Prostate gland (tissue), 2 donors: ENCODE measurements at places on chromosomes 7 and 10.

- DNase-seq, result no peak
These were observed 43.6 kb downstream of the MINDY4 start for GRCh38 chr7:30814700-30815387.

- peak; percentile 74 for DNase-seq
These were observed 118.2 kb downstream of the CDK6 start for GRCh38 chr7:92717993-92718716.

- DNase-seq, result no peak
These were observed 179.6 kb upstream of the TCERG1L start for GRCh38 chr10:131490991-131491594.

DNA sequence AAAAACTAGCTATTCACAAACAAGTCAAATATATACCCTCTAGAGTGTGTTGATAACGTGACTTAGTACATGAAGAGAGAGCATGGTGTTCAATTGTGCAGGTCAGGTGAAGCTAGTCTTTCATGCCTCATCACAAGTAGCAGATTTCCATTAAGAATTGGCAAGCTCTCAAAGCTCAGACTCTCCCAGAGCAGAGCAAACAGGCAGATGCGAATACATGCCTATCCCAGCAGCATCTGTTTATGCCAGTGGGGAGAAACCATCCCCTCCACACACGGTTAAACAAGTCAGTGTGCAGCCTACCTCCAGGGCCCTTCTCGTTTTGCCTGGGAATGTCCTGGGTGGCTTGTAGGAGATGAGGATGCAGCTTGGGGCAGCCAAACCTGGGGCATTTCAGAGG lies 532.5 kb upstream of the C7orf33 start:
- DNase-seq, result no peak

DNA sequence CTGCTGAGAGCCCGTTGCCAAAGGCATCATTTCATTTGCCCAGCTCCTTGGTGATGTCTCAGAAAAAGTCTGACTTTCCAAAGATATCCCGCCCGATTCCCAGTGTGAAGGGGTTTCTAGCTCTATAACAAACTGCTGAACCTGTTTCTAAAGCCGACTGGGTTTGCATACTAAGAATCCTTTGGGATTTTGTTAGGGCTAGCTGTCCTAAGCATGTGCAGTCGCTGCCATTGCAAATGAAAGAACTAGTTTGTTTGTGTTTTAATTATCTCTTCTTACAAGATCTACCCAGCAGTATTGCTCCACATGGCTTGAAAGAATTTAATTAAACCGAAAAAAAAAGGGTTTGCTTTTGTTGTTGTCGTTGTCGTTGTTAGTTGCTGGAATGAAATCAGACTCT lies 476.6 kb downstream of the GATA3 start:
- no peak for DNase-seq

- no peak for DNase-seq
These were observed 56.3 kb downstream of the ARID5B start for GRCh38 chr10:61957806-61958205.

DNA sequence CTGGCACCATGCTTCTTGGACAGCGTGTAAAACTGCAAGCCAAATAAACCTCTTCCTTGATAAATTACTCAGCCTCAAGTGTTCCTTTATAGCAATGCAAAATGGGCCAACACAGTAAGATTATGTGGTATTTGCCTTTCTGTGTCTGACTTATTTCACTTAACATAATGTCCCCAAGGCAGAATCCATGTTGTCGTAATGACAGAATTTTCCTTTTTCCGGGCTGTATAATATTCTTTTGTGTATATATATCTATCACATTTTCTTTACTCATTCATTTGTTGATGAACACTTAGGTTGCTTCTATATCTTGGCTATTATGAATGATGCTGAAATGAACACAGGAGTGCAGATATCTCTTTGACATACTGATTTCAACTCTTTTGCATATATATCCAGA lies 209.1 kb upstream of the PTER start:
- no peak for DNase-seq

- no peak for DNase-seq
These were observed 3.7 kb upstream of the CDHR1 start for GRCh38 chr10:84190621-84191020.

GRCh38 chr7:23685731-23686130 lies 5.7 kb downstream of the FAM221A start:
- DNase-seq, result no peak

- DNase-seq, result no peak
These were observed 8.9 kb downstream of the PNLIP start for GRCh38 chr10:116554628-116555027.

DNA sequence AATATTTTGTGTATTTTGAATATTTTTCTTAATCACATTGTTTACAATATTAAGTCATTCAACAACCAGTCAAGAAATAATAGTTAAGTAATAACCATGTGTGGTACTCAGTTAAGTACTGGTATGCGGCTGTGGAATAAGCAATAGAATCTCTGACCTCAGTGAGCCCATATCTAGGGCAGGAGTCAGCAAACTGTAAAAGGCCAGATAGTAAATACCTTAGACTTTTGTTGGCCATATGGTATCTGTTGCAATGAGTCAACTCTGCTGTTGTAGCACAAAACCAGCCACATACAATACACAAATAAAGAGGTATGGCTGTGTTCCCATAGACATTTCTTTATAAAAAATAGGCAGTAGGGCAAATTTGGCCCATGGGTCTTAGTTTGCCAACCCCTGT lies 311.6 kb upstream of the SEMA3A start:
- DNase-seq, result no peak

- DNase-seq, result peak; percentile 54
These were observed 181.6 kb downstream of the EVX1 start for GRCh38 chr7:27424231-27424630.

DNA sequence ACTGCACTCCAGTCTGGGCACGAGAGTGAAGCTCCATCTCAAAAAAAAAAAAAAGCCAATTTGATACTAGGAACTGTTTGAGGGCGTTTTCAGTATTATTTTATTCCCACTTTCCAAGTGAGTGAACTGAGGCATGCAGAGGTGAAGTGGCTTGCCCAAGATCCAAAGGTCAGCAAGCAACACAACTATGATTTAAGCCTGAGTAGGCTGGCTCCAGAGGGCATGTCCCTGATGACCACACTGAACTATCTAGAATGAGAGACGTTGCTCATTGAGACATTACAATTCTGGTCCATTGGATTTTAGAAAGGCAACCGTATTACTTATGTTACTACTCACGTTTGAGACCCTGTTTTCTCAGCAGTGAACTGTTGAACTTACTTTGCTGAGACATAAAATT lies 20.8 kb downstream of the KCNMA1 start:
- no peak for DNase-seq

- no peak for DNase-seq
These were observed 67.9 kb downstream of the SPDYE5 start for GRCh38 chr7:75559976-75560365.

GRCh38 chr7:36165059-36165458 lies 12.0 kb downstream of the EEPD1 start:
- no peak for DNase-seq

GRCh38 chr7:36029853-36030515 lies 123.1 kb upstream of the EEPD1 start:
- DNase-seq, result no peak

GRCh38 chr10:125772864-125773180 lies 2.8 kb downstream of the MMP21 start:
- no peak for DNase-seq

GRCh38 chr10:120172356-120172755 lies 279.8 kb downstream of the SEC23IP start:
- DNase-seq, result no peak

DNA sequence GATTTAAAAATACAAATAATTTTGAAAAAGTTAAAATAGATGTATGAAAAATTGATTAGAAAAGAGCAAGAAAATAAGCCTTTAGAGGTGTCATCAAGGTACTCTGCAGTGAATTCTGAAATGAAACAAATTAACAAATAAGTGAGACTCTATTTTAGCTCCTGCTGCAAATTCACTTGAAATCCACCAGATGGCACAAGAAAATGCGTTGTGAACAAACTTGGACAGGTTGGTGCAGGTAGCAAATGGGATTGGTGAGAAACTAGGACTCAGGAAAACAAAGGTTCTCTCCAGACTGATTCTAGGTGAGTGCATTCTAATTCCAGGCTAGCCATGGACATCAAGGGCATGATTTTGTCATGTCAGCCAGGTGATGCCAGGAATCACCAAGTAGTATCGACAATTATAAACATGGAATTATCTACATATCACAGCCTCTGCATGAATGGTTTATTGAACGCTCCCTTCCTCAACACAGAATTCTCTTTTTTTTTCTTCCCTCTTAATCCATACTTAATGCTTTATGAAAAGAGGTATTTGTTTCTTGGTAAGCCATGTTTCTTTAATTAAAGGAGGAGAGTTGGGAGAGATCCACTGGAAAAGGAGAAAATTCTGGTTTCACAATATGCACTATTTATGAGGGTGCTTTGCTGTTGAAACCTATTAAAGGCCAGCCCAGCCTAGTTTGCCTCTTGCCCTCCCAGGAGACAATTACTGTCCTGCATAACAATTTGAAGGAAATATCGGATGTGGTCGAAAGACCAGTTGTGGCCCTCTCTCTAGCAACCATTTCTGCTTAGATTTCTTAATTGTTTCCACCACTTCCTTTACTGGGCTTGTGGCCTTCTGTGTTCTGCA lies 118.1 kb downstream of the ZNF365 start:
- DNase-seq, result no peak

DNA sequence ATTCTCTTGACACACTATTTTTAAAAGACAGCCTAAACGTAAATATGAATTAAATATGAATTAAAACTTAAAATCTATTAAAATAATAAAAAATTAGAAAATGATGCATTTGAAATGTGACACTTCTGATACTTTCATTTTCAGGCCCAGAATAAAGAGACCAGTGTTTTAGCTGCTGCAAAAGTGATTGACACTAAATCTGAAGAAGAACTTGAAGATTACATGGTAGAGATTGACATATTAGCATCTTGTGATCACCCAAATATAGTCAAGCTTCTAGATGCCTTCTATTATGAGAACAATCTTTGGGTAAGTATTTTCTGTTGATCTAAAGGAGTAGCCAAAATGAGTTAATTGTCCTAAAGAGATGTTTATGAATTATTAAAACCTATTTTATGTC lies 23.6 kb downstream of the SLK start:
- DNase-seq, result no peak

DNA sequence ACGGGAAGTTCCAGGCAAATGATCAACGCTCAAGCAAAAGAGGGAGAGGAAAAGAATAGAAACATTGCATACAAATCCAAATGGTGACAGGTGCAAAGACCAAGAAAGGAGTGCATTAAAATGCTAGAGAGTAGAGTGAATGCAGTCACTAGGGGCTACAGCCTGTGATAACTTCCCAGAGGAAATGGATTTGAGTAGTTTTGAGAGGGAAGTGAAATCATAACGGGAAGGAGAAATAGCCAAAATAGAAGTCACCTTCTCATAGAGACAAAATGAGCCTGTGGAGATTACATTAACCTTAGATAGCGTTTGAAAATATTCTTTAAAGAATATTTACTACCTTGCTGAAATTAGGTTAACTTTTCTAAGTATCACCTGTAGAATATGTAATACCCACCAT lies 26.5 kb downstream of the NUP42 start:
- DNase-seq, result no peak

DNA sequence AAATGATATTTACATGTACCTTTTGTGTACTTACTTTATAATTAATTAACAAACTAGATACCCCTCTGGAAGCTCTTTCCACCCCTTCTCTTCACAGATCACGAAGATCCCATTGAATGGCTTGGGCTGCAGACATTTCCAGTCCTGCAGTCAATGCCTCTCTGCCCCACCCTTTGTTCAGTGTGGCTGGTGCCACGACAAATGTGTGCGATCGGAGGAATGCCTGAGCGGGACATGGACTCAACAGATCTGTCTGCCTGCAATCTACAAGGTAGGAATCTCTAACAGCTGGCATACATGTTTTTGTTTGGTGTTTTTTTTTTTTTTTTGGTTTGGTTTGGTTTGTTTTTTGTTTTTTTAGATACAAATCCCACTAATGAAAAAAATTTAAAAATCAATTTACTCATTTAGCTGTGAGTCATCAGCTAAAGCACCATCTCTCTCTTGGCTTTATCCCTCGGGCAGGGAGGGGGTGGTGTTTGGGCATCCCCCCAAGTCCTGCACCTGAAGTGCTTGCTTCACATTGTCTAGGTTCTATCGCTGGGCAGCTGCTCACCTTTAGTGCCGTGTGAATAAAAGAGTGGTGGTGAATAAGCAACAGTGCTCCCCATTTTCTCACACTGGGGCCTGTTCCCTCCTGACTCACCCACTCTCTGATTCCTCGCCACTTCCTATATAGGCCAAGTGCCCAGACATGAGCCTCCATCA lies 68.9 kb downstream of the MET start:
- DNase-seq, result no peak

GRCh38 chr7:137026176-137026500 lies 157.7 kb downstream of the CHRM2 start:
- no peak for DNase-seq
